ENCODE measurements at places on chromosomes 2 and 18. TPM values are rescaled to one million over a fixed set of nuclear protein-coding genes. Genes with fewer than 3 reads are reported as not detected.

The RNF152 gene
- not detected for polyA plus RNA-seq

The IL1B gene
- polyA plus RNA-seq = not detected

The INHBB gene
- not detected for polyA plus RNA-seq

The SMYD5 gene
- polyA plus RNA-seq = 27.4 TPM

The AQP12A gene
- not detected for polyA plus RNA-seq

All from IgD-negative memory B cell (primary cell).